NCI-H2171 treated with DMSO at 0.1 percent for 48 hours (cell line): ENCODE measurements at places on chromosomes 6 and 20.

DNA sequence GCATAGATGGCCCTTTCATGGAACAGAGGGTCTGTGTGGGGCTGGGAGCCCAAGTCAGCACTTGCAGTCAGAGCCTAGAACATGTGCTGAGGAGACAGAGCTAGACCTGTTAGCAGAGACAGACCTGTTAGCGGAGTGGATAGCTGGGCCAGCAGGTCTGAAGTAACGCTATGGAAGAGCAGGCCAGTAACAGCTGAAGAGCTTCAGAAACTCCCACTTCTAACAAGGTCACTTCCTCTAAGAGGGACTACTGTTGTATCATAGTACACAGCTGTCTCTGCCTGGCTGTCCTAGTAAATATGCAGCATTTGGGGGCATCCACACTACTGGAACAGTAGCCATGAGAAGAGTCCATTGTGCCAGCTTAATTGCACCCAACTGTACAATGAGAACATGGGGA lies 41.2 kb upstream of the POLR1H start:
- no peak for DNase-seq

- DNase-seq: no peak
Observed at GRCh38 chr20:16824664-16825063, 76.5 kb downstream of the OTOR start.

GRCh38 chr6:141050471-141050870 lies 1082.3 kb upstream of the GJE1 start:
- no peak for DNase-seq

- no peak for DNase-seq
Observed at GRCh38 chr6:158388727-158389126, 76.5 kb downstream of the TULP4 start.

GRCh38 chr20:13286052-13286451 lies 65.0 kb downstream of the ISM1 start:
- no peak for DNase-seq

DNA sequence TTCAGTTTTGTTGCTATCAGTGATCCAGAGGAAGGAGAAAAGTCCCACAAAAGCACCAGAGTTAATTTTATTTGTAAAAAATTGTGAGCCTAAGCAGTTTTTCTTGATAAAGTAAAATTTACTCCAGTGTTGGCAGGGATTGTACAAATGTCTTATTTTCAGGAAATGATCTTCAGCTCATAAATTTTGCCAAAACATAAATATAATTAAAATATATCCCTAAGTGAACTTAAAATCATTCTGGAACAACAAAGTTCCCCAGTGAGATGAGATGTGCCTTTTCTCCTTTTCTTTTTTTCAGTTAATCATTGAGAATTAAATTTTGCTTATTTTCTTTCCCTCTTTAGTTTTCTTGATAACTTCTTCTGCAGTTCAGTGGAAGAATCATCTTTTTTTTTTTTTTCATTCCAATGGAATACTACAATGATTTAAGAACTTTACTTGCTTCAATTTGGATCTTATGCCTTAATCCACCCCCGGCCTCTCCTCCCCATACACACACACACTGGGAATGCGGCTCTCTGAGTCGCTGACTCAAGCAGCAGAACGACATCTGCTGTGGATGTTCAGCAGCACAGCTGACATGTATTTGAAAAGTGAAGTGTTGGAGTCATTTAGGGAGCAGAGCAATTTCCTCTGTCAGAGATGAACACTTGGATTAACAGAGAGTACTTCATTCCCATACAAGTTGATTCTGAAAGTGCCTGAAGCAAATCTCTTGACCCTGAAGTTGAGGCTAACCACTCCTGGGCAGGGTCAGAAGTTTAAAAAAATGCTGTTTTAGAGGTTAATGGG lies 27.7 kb upstream of the LAMA4 start:
- peak; percentile 49 for DNase-seq

DNA sequence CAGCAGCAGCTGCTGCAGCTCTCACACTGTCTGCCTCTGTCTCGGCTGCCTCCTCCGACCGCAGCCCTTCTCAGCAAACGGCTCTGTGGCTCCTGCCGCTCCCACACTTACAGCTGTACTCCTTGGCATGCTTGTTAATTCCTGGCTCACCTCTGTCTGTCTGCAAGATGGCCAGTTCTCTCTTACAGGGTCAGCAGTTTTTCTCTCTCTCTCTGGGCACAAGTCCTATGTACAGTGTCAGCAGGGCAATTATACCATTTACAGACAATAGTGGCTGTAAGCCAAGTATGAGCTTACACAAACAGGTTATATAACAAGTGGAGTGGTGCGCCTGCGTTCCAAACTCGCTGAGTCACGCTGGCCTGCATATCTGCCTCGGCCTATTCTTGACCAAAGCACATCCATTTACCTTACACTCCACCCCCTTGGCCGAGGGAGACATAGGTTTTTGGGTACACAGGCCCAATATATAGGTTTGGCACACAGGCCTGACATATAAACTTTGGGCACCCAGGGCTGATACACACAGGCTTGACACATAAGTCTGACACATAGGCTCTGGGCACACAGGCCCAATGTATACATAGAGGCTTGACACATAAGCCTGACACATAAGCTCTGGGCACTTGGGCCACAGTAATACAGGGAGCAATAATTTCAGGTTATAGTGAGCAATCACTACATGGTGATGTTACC lies 4.4 kb downstream of the ZKSCAN3 start:
- no peak for DNase-seq

DNA sequence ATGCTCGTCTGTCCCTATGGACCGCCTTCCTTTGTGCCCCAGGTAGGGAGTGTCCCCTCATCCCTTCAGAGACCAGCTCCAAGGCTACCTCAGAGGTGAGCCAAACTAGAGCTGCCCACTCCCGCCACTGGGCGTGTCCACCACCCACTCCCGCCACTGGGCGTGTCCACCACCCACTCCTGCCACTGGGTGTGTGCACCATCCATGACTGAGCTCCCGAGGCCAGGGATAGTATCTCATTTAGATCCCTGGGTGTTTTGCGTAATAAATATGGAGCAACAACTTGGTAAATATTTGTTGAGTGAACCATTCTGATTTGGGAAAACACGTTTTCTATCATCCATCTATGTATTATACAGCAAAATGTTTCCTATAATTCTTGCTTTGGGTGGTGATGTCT lies 68.8 kb downstream of the ZBTB2 start:
- DNase-seq: no peak

GRCh38 chr20:36004045-36004444 lies 35.7 kb downstream of the CNBD2 start:
- DNase-seq: no peak

DNA sequence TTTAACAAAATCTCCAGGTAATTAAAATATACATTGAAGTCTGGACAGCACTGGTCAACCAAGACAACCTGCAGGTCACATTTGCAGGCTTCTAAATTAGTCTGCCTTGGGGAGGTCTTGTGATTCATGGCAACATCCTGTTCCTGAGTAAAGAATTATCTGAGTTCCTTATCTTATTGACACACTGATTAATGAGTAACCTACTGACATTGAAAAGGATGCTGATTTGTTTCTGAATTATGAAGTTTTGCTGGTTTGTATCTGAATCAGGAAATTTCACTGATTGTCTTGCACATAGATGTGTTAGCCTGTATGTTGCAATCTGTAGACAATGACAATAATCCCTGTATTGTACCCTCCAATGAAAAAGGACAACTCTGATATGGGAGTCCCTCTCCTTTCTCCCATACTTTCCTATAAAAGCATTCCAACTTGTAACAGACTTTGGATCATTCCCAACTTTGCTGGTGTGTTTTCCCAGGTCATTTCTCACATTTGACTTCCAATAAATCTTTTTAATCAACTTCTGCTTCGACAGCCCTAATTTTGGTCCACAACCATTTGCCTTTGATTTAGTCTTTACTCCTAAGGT lies 80.0 kb downstream of the LAMP5 start:
- no peak for DNase-seq

- no peak for DNase-seq
Observed at GRCh38 chr6:126821706-126822105, 296.8 kb upstream of the RSPO3 start.
